ENCODE measurements at places on chromosomes 2 and 18.

DNA sequence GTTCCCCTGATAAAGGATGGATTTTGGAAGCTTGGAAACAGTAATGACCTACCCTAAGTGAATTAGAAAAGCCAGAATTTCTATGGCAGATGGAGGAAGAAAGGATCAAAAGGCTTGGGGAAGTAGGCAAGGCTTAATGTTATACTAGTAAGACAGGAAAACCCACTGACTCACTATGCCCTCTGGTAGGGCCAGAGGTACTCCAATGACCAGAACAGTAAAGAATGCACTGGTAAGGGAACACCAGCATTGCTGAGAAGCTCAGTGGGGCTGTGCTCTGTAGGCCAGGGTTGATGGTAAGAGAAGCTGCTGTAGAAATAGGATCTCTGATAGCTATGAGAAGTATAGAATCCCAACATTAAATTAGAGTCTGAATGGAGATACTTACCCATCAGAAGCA, 126.4 kb downstream of the GFPT1 start:
- no peak for DNase-seq

- no peak for DNase-seq
Measured at GRCh38 chr2:23273786-23274185, 111.2 kb upstream of the KLHL29 start.

DNA sequence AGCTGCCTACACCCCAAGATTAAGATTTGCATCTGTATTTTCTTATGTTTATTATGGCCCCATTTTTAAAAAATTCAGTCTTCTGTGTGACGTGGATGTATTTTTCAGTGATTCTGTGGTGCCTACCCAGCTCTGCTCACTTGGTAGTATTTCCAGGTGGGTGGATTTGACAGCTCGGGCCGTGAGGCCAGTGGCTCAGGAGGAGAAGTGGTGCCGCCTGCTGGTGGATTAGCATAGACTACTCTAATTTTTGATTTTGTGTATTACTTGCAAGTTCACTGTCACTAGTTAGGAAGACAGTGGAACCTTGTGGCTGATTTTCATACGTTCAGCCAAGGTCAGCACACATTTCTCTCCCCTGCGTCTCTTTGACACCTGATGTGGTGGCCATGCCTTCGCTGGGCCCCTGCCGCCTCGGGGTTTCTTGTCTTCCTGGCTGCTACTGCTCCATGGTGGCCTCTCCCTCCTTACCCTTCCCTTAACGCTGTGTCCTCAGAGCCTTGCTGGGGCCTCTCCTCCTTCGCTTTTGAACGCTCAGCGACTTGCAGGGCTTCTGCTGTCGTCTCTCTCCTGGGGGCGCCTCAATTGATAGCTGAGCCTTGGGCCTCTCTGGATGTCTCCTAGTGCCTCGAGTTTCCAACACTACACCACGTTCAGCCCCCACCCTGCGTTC, 89.4 kb downstream of the DGKD start:
- DNase-seq, result peak; percentile 90

DNA sequence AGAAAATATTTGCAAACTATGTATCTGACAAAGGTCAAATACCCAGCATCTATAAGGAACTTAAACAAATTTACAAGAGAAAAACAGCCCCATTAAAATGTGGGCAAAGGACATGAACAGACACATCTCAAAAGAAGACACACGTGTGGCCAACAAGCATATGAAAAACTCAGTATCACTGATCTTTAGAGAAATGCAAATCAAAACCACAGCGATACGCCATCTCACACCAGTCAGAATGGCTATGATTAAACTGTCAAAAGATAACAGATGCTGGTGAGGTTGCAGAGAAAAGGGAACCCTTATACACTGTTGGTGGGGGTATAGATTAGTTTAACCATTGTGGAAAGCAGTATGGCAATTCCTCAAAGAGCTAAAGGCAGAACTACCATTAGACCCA, 64.3 kb upstream of the RBMS1 start:
- no peak for DNase-seq

DNA sequence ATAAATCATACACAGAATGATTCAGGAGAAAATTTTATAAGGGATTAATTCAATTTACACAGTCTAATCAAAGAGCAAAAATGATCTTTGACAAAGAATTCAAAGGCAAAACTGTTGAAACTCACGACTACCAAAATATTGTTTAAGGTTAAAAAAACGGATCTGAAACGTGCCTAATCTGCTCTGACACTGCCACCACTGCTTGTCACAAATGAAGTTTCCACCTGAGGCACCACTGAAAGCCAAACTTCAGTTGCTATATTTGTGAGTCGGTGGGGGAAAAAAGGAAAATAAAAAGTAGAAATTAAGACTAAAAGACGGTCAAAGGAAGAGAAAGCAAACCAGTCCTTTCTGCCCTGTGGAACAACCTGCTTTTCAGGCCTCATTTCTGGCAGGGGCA, 140.6 kb upstream of the DNMT3A start:
- no peak for DNase-seq

DNA sequence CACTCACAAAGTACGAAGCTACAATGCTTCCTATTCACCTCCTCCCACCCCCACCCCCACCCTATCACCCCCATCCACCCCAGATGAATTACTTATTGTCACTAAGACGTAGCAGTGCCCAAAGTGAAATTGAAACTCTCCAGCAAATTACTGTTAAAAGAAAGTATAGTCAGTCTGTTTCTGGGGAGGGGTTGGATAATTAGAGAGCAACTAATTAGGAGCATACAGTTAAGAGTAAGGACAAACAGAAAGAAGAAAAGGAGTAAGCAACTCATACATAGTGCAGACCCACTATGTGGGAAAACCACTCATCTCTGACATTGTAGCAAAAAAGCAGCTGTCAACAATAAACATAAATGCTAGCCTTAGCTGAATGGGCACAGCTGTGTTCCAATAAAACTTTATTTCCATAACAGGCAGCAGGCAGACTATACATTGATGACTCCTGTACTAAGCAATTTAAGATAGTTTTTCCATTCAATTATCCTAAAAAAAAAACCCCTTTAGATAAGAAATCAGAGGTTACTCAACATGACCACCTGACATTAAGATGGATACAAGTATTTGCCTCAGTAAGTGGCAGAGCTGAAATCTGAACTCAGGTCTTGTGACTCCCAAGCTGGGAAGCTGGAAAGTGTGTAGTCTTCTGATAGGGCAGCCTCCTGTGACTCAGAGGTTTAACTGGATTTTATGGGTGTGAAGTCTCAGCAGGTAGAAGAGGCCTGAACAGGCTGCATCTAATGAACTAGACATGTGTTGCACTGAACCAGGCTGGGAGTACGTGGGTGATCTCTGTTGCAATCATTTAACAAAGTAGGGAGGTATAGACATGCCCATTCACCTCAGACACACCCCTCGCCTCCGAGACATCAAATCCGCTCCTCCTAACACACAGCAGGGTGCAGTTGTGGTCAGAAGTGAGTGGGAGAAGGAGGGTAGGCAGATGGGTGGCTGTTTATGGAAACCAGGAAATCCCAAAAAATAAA, 171.8 kb upstream of the KLF7 start:
- DNase-seq, result peak; percentile 41

GRCh38 chr2:72347081-72347480, 199.4 kb upstream of the CYP26B1 start:
- no peak for DNase-seq

DNA sequence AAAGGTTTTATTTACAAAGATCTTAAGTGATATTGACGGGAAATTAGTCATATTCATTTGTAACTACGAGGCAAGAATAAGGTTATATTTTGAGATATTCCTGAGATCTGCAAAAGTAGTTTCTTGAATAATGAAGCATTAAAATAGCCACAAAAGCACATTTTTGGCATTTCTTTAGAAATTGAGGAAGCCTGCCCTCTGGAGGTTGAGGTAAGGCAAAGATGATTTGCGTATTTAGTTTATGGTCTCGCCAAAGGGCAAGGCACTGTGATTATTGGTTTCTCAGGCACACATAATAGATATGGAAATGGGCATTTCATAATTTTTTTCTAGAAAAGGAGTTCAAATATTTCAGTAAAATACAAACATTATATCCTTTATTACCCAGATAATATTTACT, 143.7 kb upstream of the RPRM start:
- no peak for DNase-seq

DNA sequence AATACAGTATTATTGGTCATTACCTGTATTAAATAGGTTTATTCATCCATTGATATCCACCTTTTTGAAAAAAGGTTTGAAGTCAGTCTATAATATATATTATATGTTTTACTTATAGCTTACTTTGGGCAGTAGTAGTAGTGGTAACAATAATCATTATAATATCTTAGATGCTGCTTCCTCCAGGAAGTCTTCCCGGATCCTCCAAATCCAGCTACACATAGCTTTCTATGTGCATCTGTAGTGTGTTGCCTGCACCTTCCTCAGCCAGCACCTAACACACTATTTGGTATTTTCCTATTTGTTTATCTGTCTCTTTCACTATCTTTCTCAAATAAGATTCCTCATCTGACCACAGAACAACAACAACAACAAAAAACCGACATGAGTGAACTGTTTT, 81.0 kb downstream of the PRKCE start:
- DNase-seq, result no peak

- DNase-seq, result no peak
Measured at GRCh38 chr2:235500110-235500760, 6.4 kb downstream of the AGAP1 start.

- DNase-seq, result no peak
Measured at GRCh38 chr2:45156605-45157004, 147.4 kb upstream of the SIX2 start.

All from fibroblast of pulmonary artery (primary cell).